ENCODE measurements at places on chromosomes 12 and 14.

- peak within 1 kb of the TSS; percentile 73 for H3K27ac ChIP-seq
- H3K4me3 ChIP-seq, result peak within 1 kb of the TSS; percentile 75
- peaks cover 24% of the 10 kb centered on the region for H3K36me3 ChIP-seq
- H3K27me3 ChIP-seq, result peaks cover 4% of the 10 kb centered on the region
- peaks cover 37% of the 10 kb centered on the region for H3K4me1 ChIP-seq
These were observed at the start of gene DYRK2 for GRCh38 chr12:67648521-67649260. TSS of gene DYRK2 (plus strand) at chr12:67648745. CDS start at chr12:67649134, 389 bp downstream.

DNA sequence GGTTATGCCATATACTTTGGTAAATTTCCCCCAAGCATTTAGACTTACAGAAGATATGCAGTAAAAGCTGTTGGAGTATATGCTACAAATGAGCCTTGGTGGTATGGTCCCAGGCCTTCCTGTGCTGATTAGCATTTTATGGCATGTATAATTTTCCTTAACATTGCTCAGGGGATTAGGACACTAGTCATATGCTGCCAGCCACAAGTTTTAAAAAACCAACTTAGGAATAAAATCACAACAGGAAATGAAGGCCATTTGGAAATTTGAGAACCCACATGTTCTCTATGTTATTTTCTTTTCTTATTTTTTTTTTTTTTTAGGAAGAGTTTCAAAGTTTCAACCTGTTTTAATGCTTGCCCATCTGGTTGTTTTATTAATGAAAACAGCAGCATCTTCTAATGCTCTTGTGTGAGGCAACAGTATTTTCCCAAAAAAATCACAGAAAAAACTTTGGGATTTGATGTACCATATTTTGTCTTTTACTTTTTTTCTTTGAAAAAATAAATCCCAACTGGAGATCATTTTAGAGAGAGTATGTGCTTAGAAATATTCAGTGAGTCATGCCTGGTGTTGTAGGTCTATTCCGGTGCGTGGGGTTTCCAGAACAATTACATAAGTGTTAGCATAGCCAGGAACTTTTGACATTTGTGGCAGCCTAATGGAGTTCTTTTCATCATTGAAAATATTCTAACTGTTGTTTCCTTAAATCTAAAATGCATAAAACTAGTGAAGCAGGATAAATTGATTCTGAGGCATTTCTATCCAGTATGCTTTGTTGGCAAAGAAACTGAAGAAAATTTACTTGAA lies 21.7 kb upstream of the DUSP6 start:
- DNase-seq, result no peak
- peaks cover 11% of the 10 kb centered on the region for H3K36me3 ChIP-seq
- H3K27me3 ChIP-seq, result no peaks in the 10 kb centered on the region
- H3K27ac ChIP-seq, result no peak overlapping the region

- H3K4me3 ChIP-seq, result no peak overlapping the region
- DNase-seq, result no peak
- H3K27me3 ChIP-seq, result no peaks in the 10 kb centered on the region
- no peaks in the 10 kb centered on the region for H3K4me1 ChIP-seq
These were observed 159.7 kb upstream of the NTF3 start for GRCh38 chr12:5272018-5272785.

DNA sequence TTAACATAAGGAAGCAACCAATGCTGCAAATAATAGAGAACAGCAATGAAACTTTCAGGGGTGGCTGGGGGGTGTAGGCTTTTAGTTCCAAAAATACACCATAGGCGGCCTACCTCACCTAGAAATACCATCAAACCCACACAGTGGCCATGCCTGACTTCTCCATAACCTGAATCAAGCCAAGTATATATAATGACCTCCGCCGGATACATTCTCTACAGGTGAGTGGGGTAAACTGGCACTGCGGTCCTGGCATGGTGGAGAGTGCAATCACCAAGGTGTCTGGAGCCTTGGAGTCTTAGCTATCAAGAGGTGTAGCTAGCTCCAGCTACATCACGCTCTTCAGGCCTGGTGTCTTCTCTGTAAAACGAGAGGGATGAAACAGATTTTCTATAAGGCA lies 1.2 kb downstream of the ZBTB25 start:
- peak overlapping the region; percentile 97 for H3K27ac ChIP-seq
- peaks cover 47% of the 10 kb centered on the region for H3K4me1 ChIP-seq
- no peak for DNase-seq
- peak overlapping the region; percentile 95 for H3K4me3 ChIP-seq

- no peaks in the 10 kb centered on the region for H3K36me3 ChIP-seq
- no peak for DNase-seq
- H3K27me3 ChIP-seq, result no peaks in the 10 kb centered on the region
- H3K27ac ChIP-seq, result no peak overlapping the region
These were observed 328.4 kb downstream of the BMP4 start for GRCh38 chr14:53628261-53628660.

DNA sequence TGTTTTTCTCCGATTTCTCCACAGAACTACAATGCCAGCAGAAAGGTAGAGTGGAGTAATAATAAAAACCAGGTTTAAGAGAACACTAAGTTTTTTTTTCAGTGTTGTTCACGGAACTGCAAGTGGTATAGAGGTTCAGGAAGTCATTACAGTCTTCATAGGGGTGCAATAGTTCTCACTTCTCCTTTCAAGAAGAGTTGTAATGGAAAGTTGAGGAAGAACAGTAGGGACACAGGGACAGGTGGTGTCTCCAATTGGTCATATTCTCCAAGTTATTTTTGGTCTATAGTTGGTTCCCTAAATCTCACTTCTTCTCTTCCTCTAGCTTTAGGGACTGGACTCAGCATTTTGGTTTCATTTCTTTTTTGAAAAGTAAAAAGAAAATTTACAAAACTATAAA lies 894.0 kb downstream of the NRXN3 start:
- H3K27me3 ChIP-seq, result no peaks in the 10 kb centered on the region
- H3K36me3 ChIP-seq, result no peaks in the 10 kb centered on the region
- H3K4me1 ChIP-seq, result no peaks in the 10 kb centered on the region
- no peak overlapping the region for H3K27ac ChIP-seq

- peak overlapping the region; percentile 51 for H3K4me3 ChIP-seq
- peak overlapping the region; percentile 83 for H3K27ac ChIP-seq
- peaks cover 4% of the 10 kb centered on the region for H3K36me3 ChIP-seq
- peaks cover 6% of the 10 kb centered on the region for H3K27me3 ChIP-seq
- H3K4me1 ChIP-seq, result peaks cover 34% of the 10 kb centered on the region
These were observed 56.1 kb upstream of the DYRK2 start for GRCh38 chr12:67592228-67593011.

DNA sequence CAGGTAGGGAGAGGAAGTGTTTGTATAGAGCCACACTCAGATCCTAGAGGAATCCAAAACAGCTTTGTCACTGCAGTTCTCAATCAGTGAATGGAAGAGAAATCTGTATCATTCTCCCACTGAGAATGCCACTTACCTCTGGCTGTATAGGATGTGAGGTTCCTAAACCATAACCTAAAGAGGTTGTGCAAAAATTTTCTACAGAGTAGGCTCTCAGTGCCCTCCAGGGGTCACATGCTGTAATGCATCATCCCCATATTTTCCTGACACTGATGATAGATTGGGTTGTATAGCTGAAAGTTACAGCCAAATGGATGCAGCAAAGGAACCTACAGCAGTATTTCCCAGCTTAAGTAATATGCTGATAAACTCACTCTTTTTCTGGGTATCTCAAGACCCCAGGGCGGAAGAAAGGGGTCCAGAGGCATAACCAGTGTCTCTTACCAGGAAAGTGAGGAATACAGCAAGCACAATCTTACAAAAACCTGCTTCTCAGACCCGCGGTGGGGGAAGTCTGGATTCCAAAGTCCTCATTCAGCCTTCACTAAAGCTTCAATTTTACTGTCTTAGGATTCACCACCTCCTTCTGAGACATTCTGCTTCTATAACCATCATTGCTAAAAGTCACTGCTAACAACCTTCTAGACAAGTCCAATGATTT lies 3.8 kb downstream of the BCDIN3D start:
- no peaks in the 10 kb centered on the region for H3K27me3 ChIP-seq
- no peak overlapping the region for H3K4me3 ChIP-seq
- no peak overlapping the region for H3K27ac ChIP-seq
- no peak for DNase-seq
- peaks cover 22% of the 10 kb centered on the region for H3K4me1 ChIP-seq

- H3K27me3 ChIP-seq, result peaks cover 1% of the 10 kb centered on the region
- peaks cover 18% of the 10 kb centered on the region for H3K4me1 ChIP-seq
- H3K4me3 ChIP-seq, result no peak overlapping the region
- no peak for DNase-seq
These were observed 212.5 kb downstream of the CRADD start for GRCh38 chr12:93889516-93890212.

DNA sequence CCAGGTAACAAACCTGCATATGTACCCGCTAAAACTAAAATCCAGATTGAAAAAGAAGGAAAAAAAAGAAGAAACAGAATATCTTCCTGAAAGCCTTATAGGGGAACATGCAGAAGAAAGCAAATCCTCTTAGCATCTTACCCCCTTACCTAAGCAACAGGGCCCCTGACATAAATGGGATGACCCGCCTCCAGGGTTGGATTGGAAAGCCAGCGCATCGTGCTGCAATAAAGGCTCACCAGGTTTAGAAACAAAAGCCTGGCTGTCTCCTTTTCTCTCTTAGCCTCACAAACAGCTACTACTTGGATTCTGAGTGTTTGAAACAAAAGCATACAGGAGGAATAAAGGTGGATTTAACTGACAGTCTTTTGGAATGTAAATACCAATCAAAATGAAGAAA lies 13.8 kb upstream of the ADCK1 start:
- H3K27me3 ChIP-seq, result peaks cover 10% of the 10 kb centered on the region
- no peaks in the 10 kb centered on the region for H3K36me3 ChIP-seq
- DNase-seq, result no peak
- H3K4me1 ChIP-seq, result no peaks in the 10 kb centered on the region
- H3K4me3 ChIP-seq, result no peak overlapping the region

DNA sequence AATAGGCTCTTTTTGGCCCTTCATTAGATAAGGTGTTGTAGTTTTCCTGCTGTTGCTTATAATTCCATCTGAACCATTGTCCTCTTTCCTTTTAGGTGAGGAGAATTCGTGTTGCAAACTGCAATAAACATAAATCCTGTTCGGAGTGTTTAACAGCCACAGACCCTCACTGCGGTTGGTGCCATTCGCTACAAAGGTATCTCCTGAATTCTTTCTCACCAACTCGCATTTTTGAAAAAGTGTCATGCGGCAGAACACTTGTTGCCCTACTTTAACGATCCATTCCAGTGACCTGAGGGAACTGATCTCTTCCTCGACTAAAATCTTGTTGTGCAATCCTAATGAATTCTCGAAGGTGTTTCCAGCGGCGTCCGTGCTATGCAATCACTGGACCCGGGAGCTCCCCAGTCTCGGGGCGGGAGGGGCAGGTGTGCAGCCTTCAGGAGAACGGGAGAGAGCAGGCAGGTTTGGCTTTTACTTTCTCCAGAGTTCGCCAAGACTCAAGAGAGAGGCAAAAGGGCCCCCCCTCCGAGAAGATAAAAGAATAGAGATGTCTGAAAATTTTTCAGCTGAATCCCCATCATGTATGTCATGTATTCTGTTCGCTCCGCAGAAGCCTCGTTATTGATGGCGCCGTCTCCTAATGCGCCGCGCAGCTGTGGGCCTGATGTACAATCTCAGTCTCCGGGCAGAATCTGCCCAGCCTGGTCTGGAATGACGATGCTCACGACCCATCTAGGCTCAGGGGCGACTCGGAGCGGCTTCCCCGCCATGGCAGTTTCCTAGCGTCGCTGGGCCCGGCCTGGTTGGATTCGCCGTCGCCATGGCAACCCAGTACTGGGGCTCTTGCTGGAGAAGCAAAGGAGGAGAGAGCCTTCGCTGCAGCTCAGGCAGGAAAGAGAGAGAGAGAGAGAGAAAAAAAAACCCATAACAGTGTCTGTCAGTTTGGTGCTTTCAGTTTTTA lies 38.2 kb downstream of the PLXNC1 start:
- no peaks in the 10 kb centered on the region for H3K27me3 ChIP-seq
- no peak overlapping the region for H3K27ac ChIP-seq
- no peak for DNase-seq
- peaks cover 4% of the 10 kb centered on the region for H3K4me1 ChIP-seq
- H3K4me3 ChIP-seq, result no peak overlapping the region
- H3K36me3 ChIP-seq, result peaks cover 14% of the 10 kb centered on the region

DNA sequence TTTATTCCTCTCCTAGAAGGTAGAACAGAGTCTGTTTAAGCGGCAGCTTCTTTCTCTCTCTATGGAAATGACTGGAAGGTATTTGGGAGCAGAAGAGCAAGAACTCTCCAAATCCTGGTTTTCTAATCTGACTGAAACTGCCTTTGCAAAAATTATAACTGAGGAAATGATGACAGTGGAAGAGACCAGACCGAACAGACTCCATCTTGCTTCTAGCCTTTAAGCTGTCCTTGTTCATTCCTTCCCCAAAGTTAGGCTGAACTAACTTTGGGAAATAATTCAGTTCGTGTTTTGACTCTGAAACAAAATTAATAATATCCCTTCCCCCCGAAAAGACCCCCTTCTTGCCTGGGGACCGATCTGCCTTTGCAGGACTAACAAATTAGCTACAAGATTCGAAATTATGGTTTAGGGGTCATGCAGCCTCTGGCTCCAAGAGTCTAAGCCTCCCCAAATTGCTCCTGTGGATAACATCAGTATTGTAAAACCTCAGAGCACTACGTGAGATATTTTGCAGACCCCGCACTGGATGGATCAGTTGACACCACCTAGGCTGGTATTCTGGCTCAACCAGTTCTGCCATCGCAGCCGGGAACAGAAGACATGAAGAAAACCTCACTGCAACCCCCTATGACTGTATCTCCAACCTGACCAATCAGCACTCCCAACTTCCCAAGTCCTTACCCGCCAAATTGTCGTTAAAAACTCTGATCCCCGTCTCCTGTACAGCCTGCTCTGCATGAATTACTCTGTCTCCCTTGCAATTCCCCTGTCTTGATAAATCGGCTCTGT lies 14.1 kb downstream of the SELPLG start:
- H3K27me3 ChIP-seq, result no peaks in the 10 kb centered on the region
- peaks cover 69% of the 10 kb centered on the region for H3K36me3 ChIP-seq
- no peak overlapping the region for H3K4me3 ChIP-seq
- no peak for DNase-seq

- no peaks in the 10 kb centered on the region for H3K36me3 ChIP-seq
- H3K4me1 ChIP-seq, result peaks cover 2% of the 10 kb centered on the region
- H3K27ac ChIP-seq, result no peak overlapping the region
- no peaks in the 10 kb centered on the region for H3K27me3 ChIP-seq
- DNase-seq, result no peak
These were observed 36.3 kb downstream of the IQSEC3 start for GRCh38 chr12:102879-103168.

GRCh38 chr12:7872566-7873319 lies at the start of gene SLC2A14:
TSS of gene SLC2A14 (minus strand) at chr12:7872915. CDS start at chr12:7869880, 3,035 bp downstream.
- peaks cover 4% of the 10 kb centered on the region for H3K4me1 ChIP-seq
- no peak for DNase-seq
- H3K27ac ChIP-seq, result no peak within 1 kb of the TSS
- H3K36me3 ChIP-seq, result no peaks in the 10 kb centered on the region
- no peak within 1 kb of the TSS for H3K4me3 ChIP-seq

DNA sequence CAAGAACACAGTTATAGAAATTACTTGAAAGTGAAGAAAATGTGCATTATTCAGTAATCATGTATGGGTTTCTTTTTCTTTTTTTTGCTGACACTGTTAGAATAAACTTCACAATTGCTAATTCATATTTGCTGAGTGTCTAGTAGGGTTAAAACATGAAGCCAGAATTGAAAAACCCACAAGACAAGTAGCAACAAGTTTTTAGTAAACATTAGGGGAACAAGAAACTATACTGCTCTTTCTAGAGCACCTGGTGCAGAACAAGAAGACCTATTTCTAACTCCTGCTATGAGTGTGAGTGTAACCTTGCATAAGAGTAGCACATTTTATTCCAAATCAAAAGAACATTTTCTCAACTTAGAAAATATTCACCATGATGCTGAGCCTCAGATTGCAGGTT lies 83.2 kb downstream of the ITPR2 start:
- peak overlapping the region; percentile 39 for H3K27ac ChIP-seq
- no peak for DNase-seq
- peaks cover 24% of the 10 kb centered on the region for H3K36me3 ChIP-seq
- no peaks in the 10 kb centered on the region for H3K27me3 ChIP-seq

Data from activated T-helper 2 cell treated with anti-CD3 and anti-CD28 coated beads, Interferon-gamma antibody, Interleukin-2, Interleukin-4, amounts not matched to agents 10 μg/mL and 5 μg/mL and 100 μg/mL, durations not matched to agents 14 hours and 24 hours and 36 hours (primary cell).